Amygdala (tissue), 56 donors: ENCODE measurements at places on chromosomes 4 and X.

DNA sequence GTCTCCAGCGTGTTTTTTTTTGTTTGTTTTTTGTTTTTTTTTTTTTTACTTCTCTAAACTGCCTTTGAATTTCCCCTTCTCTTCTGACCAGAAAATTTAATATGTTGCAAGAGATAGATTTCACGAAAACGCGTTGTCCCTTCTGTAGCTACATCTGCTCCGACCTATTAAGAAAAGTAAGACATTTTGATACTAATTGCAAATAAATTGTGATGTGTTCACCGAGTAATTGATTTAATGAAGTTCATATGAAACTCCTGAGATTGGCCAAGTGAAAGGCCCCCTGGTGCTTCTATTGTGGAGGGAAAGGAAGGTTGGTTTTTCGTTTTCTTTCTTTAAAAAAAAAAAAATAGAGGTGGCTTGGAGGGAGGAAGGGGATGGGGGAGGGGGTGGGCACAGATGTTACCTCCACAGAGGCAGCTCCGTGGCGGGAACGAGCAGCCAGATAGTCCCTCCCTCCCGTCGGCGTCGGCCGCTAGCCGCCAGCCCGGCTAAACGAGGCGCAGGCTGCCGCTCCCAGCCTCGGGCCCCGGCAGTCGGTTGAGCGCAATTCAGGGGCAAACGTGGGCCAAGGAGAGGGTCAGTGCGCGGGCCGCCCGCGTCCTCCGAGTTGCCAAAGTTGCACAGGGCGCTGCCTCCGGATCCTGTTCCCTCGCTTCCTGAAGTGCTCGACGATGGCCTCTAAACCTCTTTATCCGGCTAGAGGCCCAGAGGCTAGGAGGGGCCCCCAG is 139.1 kb upstream of the ZIC3 start:
- DNase-seq = no peak

- no peak for DNase-seq
Measured at GRCh38 chr4:113540859-113541258, 220.7 kb downstream of the CAMK2D start.

DNA sequence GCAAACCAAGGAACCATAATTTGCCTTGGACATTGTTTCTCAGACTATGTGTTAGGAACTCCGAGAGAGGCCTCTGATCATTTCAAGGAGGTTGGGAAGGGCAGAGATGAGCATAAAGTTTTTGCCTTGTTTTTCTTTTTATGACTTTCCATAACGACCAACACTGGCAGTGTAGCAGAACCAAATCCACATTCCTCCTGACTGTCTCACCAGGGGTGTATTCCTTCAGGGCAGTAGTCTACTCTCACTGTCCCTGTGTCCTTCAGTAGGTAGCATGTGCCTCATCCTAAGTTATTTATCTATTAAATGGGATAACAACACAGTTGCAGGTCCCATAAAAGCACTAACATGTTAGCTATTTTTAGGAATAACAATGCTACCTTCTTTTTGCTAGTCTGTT is 20.8 kb downstream of the EGFL6 start:
- no peak for DNase-seq

- no peak for DNase-seq
Measured at GRCh38 chr4:8328456-8328855, 58.9 kb downstream of the HTRA3 start.

- DNase-seq = no peak
Measured at GRCh38 chrX:50002067-50002714, 79.8 kb downstream of the CLCN5 start.

- no peak for DNase-seq
Measured at GRCh38 chr4:53956454-53956853, 108.0 kb downstream of the CHIC2 start.

DNA sequence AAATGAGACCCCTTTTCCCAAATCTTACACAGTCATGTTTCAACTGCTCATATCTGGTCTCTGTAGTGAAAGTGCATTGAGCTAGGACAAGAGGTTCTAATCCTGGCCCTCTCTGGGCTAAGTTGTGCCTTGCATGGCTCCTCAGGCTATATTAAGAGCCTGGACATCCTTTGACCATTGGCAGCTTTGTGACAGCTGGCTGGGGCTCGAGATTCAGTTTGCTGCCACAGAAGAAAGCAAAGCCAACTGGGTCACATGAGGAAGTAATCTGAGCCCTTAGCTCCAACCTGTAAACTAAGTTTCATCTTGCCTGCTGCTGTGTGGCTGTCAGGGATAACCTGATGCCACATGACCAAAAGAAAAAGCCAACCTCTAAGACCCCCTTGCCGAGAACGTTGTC is 51.8 kb upstream of the JADE1 start:
- peak; percentile 26 for DNase-seq

DNA sequence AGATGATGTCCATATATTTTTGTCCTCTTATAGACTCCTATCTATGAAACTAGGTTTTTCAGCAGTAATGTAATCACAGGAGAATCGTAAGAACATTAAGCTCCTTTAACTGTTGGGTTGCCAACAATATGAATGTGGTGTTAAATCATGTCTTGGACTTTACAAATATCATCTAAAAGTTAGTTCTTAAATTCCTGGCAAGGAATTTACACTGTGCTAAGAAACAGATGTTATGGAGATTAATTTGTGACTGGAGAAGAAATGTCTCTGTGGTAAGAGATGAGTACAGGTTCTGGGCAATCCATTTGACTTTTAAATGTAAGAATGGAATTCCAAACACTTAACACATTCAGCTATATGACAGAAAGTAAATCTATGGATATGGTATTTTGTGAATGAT is 34.6 kb downstream of the CNKSR2 start:
- no peak for DNase-seq

- no peak for DNase-seq
Measured at GRCh38 chr4:10963958-10964703, 279.6 kb upstream of the CLNK start.
